RWPE2 (cell line): ENCODE measurements at places on chromosomes 4 and X.

- no peak for DNase-seq
These were observed 52.3 kb downstream of the CPEB2 start for GRCh38 chr4:15054541-15054940.

DNA sequence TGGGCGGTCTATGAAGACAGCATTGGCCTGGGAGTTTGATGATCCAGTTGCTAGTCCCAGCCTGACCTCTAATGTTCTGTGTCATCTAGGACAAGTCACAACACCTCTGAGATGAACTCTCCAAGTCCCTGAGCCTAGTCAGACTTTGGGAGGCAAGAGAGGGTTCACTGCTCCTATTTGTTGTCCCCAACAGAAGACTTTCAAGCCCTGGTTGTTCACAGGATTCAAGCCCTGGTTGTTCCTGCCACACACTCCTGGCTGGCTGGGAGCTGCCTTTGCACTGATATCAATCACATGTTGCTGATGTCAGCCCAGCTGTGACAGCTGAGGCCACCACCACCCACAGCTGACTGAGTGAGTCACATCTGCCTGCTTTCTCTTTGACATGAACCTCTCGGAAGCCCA lies 253.2 kb upstream of the RASGEF1B start:
- DNase-seq, result no peak

DNA sequence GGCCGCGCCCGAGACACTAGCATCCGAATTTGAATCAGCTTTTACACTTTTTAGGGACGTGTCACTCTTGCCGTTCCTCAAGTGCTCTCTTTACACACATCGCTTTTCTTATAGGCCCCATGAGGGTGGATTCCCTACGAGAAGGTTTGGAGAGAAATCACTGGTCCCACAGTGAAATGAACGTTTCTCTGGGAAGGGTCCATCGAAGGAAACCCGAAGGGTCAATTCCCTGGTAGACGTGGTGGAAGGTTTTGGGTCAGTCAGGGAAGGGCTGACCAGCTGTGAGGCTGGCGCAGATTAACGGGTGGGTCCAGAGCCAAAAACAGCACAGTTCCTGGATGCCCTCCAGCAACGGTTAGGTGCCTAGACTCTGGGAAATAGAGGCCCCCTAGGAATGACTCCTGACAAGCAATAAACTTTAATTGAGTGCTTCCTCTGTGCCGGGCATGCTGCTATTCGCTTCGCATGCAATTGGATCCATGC lies 35.9 kb downstream of the ETDC start:
- DNase-seq, result no peak

- DNase-seq, result no peak
These were observed 62.9 kb upstream of the NDST3 start for GRCh38 chr4:117971403-117971802.

GRCh38 chr4:85783483-85783882 lies 308.5 kb downstream of the ARHGAP24 start:
- DNase-seq, result no peak

DNA sequence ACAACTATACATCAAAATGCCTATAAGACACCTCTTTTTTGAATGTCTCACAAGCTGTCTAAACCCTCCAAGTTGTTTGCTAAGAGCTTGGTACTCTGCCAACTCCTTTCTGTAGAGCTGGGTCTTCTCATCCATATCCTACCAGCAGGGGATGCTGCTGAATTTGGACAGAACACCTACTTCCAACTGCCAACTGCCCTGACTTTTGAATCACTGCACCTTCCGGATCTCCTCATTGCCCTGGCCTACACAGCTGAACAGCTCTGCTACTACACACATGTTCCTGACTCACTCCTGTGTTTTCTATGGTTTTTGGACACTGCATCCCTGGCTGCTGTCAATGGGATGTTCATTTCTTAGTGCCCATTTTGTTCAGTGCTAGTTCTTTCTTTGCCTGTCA lies 18.7 kb downstream of the FAM184B start:
- DNase-seq, result no peak

DNA sequence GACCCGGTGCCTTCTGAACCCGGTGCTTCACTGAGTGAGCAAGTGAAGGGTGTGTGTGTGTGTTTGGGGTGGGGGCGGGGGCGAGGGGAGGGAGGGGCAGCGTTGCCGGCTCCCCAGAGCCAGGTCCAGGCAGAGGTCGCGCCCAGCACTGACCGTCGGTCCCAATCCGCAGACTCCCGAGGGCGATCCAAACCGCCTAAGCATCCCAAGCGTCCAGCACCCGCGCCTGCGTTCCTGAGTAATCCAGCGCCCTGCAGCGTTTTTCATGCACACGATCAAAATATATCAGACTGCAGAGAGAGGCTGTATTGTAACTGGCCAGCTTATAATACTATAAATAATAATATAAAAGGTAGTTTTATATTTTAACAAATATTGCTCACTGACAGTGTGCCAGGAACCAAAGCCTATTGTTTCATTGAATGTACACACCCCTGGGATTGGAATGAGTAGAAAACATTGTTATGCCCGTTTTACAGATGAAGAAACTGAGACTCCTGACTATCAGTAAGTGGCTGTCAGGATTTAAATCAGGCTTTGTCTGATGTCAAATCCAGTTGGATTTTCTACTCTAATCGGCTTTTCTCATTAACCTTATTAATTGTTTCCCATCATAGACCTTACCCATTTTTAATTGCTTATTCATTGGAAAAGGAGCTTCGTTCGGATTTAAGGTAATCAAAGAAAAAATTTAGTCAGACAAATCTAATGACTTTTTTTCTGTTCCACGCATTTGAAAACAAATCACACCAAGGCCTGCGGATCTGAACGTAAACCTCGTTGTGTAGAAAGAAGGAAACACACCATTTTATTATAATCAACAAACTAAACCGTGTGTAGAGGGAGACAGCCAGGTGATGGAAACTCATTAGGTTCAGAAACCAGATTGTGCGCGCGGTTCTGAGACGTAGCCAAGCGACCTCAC lies 4.0 kb upstream of the NKX3-2 start:
- no peak for DNase-seq

GRCh38 chrX:74467656-74468055 lies 46.4 kb downstream of the SLC16A2 start:
- DNase-seq, result no peak

- no peak for DNase-seq
These were observed 97.9 kb downstream of the ARHGEF9 start for GRCh38 chrX:63686878-63687714.

DNA sequence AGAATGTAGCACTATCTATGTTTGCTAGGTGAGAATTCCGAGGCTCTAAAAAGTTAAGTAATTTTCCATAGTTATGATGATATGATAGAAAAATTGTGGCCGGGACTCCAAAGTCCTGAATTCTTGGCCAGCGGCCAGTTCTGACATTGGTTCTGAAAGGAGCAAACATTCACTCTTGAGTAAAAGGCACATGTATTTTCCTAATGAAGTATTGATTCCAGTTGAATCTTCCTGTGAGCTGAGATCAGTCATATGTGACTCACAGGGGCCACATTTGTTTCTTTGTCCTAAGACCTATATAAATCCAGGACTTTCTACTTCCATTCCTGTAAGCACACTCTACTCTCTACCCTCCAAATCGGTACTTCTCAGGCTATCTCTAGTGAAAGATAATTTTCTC lies 349.9 kb downstream of the BMPR1B start:
- DNase-seq, result peak; percentile 58

- peak; percentile 71 for DNase-seq
These were observed 55.4 kb downstream of the C4orf51 start for GRCh38 chr4:145735347-145735675.

DNA sequence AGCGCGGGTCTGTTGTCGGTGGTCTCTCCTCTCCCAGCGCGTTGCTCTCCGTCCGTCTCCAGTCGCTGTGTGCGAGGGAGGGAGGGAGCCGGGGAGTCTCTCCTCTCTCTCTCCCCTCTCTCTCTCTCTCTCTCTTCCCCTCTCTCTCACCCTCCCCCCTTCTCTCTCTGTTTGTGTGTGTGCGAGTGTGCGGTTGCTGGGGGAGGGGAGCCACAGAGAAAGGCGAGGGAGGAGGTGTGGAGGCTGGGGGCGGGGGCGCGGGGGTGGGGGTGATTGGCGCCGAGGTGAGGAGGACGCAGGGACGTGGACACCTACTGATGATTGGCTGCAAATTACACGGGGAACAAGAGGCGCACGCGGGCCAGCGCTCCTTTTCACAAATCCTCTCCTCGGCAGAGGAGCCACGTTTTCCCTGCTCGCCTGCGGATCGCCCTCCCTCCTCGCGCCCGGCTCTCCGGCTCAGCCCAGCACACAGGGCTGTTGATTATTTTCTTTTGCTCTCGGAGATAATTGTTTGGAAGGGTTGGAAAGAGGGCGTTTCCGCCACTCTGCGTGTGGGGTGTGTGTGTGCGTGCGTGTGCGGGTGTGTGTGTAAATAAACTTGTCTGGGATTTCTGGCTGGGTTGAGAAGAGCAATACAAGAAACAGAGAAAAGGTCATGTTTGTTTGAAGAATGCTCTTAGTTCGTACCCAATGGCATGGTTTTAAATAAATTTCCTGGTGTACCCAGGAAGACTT lies at the start of gene CXXC4:
Gene CXXC4 (minus strand): TSS at position 73 of the 738 bp plus-strand sequence. CDS start 3,092 bp downstream, outside the sequence.
- no peak for DNase-seq

DNA sequence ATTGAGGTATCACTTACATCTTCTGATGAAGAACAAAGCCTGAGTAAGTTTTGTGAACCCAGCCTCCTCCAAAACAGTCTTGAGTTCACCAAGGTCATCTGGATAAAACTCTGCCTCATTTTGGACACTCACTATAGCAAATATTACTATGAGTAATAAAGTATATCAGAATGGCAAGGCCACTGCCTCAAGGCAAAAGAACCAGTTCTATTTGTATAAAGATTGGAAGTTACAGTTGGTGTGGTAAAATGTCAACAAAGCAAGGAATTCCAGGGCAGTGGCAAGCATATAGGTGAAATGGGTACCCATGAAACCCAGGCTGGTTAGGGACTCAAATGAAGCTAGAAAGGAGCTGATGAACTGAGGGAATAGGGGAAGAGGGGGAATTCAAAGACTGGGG lies 2.4 kb upstream of the ARHGEF6 start:
- no peak for DNase-seq

GRCh38 chrX:104854188-104854587 lies 288.2 kb downstream of the IL1RAPL2 start:
- no peak for DNase-seq

DNA sequence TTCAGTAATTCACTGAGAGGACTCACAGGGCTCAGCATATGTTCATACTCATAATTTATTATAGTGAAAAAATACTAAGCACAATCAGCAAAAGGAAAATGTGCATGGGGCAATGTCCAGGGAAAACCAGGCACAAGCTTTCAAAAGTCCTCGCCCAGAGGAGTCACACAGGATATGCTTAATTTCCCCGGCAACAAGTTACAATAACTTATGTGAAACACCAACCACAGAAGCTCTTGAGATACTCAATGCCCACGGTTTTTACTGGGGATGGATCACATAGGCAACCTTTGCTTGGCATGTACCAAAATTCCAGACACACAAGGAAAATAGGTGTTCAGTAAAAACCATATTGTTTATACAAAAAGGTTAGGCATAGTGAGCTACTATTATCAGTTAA lies 38.5 kb upstream of the STPG2 start:
- no peak for DNase-seq

- no peak for DNase-seq
These were observed 2.5 kb downstream of the GALNT7 start for GRCh38 chr4:173171098-173171497.

DNA sequence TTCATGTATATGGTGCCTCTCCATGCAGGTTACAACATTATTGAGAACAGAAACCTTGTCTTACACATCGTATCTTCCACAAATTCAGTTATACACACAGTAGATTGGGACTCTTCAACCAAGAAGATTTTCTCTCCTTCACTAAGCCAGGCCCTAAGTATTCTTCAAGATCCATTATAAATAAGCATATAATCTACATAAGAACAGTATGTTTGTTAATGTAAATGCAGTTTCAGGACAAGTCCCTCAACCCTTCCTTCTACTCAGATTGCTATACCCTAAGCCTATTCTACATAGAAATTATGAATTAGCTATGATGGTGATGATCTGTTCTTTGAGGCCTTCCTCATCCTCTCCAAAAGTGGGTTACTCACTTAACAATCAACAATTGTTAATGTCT lies 41.2 kb downstream of the COL4A6 start:
- no peak for DNase-seq

DNA sequence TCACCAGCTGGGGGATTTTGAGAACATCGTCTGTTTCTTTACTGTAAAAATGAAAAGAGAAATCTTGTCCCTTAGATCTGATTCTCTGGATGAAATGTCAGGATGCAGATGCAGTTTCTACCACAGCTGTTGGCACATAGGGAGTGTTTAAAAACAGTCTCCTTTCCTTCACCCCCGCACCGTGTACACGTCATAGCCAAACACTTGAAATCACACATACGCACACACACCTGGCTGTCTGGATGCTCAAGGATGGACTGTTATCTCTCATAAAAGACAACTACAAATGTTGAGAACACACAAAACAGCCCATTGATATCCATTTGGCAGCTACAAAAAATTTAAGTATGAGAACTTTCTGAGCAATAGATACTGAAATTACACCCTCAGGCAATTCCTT lies 275.8 kb upstream of the CLNK start:
- no peak for DNase-seq

DNA sequence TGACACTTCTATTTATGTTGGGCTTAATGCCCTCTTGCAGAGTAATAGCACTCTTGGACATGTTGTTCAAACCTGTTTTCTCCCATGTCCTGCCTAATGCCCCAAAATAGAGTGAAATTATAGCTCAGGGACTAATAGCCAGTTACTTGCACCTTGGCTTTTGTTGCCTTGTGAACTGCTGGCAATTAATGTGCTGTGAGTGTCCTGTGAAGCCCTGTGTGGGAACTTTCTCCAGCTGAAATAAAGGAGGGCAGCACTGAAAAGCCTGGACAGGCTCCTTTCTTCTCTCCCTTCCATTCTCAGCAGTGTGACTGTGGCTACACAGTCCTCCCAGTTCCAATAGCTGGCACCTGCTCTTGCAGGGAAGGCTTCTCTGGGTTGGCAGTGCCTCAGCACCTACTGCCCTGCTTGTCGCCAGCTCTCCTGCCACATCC lies 72.4 kb downstream of the DCLK2 start:
- no peak for DNase-seq

DNA sequence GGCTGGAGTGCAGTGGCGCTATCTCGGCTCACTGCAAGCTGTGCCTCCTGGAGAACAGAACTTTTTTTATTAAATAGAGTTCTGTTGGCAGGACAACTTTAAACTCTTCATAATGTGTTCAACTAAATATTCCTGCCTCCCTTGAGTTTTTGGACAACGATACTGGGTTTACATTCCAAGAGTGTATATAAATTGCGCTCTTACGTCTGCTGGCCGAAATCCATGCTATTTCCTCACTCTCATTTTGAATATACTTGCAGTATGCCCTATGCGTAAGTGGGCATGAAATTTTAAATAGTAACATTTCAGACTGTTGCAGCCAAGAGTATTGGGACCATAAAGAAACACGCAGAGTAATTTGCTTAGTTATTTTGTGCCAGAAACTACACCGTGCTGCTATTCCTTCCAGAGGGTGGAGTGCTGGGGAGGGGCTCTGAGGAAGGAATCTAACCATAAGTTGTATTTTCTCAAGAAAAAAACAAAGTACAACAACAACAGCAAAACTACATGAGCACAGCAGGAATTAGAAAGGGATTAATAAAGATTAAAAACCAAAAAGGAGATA lies 480.0 kb downstream of the NLGN4X start:
- DNase-seq, result no peak
